Stimulated activated CD4-positive, alpha-beta T cell treated with anti-CD3 and anti-CD28 coated beads, Interleukin-4, amount 100 ng/mL, for 24 hours (primary cell): ENCODE measurements at places on chromosomes 13 and 19.

DNA sequence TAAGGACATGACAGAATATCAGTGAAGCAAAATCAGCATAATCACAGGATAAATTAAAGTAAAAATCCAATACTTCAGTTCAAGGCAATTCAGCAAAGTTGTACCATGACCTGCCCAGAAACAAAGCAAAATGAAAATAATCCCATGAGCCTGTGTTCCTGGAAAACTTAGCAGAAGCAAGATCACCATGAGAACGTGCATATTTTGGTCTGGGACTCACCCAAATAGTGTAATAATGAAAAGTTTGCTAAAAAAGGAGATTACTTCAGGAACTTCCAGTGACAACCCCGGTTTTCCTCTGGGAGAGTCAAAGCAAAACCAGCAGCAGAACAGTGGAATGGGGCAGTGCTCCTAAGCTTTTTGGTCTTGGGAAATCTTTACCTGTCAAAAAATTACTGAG, 14.9 kb upstream of the RPL21 start:
- DNase-seq, result no peak

DNA sequence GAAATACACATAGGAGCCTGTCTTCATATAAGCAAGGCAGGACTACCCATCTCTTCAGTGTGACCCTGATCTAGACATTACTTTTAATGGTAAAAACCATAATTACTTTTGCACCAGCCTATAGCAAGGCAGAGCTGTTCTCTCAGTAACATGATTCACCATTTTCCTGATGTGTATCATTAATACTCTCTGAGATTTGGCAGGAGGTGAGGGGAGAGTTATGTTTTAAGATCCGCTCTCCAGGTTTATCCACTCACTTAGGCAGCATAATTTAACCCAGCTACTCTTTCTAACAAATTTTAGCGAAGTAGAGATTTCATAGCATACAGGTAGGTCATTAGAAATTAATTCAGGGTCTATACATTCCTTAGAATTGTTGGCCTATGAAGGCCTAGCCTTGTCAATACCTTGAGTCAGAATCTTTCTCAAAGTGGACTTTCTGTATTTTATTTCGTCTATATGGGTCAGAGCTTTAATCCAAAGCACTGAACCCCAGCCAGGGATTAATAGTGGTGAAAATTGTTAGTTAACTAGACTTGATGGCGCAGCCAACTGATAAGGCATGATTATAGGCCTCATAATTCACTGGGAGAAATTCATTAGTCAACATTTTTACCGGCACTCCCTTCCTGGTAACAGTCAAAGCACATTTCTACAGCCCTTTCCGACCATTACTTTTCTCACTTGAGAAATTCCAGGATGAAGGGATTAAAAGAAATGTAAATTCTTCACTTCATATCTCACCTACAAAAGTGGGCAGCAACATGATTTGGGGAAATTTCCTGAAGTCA, 955.1 kb downstream of the DIAPH3 start:
- DNase-seq, result no peak

GRCh38 chr13:49936968-49937273, 781 bp upstream of the SPRYD7 start:
- DNase-seq, result no peak

- no peak for DNase-seq
These were observed 161.9 kb downstream of the URI1 start for GRCh38 chr19:30103981-30104380.

DNA sequence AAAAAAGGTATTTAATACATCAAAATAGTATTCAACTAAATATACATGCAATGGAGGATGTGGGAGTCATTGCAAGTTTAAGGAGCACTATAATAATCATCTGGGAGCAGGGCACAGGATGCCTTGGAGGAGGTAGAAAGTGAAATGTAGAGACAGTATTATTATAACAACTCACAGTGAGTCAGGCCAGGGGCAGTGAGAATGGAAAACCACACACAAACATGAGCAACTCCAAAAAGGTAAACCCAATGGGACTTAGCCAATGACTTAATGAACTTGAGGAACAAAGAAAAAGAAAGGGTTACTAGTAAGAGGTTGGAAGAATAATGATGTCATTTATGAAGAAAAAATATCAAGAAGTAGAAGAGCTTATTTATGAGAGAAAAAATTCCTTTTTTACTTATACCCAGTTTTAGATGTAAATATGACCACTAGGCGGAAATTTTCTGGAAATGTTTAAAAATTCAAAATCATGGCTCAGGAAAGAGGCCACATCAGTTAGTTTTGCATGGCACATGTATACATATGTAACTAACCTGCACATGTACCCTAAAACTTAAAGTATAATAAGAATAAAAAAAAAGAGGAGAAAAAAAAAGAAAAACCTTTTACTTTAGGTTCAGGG, 389.3 kb downstream of the SUCLA2 start:
- no peak for DNase-seq

DNA sequence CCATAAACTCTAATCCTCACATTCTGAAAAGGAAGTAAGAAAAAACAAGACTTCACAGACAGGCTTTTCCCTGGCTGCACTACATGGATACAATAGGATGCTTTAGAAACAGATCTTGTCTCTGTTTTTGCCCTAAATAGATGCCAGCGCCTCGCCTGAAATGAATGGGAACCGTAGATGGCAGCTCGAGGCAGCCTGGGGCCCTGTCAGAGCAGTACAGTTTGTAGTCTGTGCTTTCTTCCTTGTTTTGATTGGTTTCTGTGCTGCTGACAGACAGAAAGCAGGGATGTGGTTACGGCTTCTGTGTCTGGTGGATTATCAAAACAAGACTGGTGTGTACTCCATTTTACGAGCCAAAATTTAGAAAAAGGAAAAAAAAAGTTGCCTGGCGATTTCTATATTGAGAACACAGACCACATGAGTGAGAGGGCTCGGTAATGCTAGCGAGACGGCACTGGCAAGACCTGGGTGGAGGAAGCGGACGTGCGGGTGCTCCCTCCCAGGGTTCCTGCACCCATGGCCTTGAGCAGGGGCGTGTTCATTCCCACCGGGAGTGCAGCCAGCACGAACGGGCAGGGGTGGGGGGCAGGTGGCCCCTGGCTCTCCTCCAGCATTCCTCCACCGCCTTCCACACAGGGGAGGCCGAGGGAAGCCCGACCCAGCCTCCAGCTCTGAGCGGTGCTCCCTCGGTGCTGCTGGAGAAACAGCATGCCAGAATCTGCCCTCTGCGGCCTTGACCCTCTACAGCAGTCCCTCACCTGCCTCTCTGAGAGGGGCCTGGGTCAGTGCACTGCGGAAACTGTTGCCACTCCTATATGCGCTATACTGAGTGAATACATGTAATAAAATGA, 37.6 kb upstream of the C1QTNF9 start:
- peak; percentile 64 for DNase-seq
